ENCODE measurements at places on chromosomes 3 and 15. TPM values are rescaled to one million over a fixed set of nuclear protein-coding genes. Genes with fewer than 3 reads are reported as not detected.

DNA sequence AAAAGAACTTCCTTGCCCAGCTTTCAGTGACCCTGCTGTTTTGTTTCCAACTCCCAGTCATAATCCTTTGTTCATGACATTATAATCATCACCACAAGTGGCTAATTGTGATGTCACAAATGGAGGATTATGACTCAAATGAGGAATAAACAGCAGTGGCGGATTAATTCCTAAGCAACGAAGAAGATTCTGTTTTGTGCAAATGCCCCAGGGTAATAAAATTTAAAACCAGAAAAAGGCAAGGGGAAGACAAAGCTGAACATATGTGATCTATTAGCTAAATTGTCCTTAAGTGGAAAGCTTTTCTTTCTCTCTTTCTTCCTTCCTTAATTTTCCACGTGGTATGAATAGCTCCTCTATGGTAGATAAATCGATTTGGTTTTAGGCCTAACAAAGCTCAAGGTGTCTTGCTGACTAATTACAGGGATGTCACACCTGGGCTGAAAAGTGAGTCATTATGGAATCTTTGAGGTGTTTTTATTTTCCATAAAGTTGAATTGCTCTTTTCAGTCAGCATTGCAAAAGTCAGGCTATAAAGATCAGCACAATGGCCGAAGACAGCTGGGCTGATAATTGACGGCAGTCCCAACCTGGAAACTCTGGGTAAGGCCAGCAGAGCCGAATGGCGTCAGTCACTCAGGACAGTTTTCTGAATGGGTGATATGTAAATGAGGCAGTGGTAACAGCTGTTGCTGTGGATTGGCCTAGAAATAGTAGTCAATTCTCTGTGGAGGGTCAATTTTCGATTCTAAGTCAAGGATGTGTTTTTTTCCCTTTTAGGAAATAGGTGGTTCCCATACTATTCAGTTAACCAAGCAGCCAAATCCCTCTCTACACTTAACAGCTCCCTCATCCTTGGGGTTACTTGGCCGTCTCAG, 121.5 kb downstream of the PTPRG start:
- no peak for DNase-seq

DNA sequence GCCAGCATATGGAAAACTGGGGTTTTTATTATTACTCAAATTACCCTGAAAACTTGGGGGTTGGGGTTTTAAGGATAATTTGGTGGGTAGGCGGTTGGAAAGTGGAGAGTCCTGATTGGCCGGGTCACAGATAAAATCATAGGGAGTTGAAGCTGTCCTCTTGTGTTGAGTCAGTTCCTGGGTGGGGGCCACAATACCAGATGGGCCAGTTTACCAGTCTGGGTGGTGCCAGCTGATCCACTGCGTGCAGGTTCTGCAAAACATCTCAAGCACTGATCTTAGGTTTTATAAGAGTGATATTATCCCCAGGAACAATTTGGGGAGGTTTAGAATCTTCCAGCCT, 4.9 kb upstream of the ZNF662 start:
- no peak for DNase-seq

- no peak for DNase-seq
Observed at GRCh38 chr15:43211224-43211735, 9.5 kb downstream of the EPB42 start.

DNA sequence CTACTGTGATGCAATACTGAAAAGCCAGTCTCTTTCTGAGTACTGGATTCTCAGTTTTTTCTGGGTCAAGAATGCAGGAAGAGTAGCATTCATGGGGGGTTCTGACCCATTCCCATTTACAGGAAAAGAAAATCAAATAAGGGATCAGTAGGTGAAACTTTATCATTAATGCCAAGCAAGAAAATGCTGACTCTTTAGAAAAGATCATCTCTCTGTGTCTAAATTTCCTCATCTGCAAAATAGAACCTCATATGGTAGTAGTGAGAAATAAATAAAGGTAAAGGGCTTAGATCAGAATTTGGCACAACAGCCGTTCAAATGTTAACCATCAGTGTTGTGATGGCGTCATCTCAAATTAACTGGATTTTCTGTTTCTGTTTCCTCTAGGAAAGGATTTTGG, 807.6 kb upstream of the LMCD1 start:
- DNase-seq, result no peak

DNA sequence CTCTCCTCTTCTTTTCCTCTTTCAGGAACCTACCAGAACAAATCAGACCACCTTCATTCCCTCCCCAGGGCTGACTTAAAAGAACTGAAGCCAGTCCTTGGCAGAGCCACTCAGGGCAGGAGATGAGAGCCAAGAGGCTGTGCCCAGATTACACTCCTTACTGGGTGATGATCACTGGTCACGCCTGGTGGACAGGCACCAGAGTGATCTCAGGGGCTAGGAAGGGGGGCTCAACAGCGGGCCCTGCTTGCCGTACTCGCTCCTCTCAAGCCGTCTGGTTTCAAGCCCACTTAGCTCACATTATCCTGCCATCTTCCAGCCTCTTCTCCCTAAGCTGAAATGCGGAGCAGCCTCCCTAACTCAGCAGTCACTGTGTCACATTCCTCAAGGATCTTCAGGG, 1.7 kb upstream of the FAH start:
- no peak for DNase-seq

- DNase-seq, result no peak
Observed at GRCh38 chr3:56860939-56861338, 59.2 kb upstream of the ARHGEF3 start.

DNA sequence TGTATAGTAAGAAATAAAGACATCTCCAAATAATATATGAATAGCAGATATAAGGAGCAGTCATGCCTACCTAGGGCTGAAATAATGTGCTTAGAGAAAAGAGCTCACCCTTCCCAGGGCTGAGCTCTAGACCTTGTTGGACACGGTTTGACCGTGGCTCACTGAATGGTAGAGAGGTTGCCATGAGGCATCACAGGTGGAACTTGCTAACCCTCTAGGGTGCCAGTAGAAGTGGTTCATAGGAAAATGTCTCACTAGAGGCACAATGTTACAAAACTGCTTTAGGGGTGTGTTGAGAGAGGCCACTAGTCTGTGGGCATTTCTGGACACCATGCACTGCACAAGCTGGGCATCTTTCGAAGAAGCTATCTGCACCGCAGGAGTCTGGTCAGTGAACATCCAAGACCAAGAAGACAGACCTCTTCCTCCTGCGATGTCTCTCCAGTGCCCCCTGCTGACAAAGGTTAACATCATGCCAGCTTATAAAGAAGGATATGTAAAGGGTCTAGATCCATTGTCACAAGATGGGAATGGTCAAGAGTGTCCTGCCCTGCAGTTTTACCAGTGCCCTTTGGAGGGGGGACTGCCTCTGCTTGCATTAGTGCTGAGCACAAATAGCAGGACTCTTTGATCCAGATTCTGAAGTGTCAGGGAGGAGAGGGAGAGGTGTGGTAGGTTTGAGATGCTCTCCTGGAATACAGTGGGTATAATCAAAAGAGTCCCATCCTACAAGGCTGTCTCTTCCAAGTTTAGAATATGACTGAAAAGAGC, 266.8 kb downstream of the ZNF385D start:
- peak; percentile 55 for DNase-seq

DNA sequence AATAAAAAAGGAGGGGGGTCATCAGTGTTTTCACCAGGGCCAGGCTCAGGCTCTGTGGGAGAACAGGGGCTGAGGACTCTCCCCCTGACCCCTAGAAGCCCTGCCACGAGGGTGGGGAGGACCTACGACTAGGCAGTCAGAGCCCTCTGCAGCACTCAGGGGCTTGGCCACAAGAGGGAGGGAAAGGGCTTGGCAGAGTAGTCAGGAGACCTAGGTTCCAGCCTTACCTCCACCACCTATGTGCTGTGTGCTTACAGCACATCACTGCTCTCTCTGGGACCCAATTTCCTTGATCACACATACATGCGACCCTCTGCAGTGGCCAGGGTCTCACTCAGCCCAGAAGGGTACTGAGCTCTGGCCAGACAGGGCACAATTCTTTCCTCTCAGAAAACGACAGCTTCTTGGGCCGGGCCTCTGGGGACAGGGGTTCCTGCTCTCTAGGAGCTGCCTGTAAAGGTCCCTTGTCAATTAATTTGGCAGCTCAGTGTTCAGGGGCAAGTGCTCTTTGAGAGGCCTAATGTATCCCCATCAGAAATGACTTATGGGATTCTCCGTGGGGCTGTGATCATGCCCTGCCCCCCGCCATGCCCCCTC, 16.4 kb upstream of the SKIC8 start:
- no peak for DNase-seq

- DNase-seq, result no peak
Observed at GRCh38 chr3:81718311-81718710, 43.1 kb downstream of the GBE1 start.

DNA sequence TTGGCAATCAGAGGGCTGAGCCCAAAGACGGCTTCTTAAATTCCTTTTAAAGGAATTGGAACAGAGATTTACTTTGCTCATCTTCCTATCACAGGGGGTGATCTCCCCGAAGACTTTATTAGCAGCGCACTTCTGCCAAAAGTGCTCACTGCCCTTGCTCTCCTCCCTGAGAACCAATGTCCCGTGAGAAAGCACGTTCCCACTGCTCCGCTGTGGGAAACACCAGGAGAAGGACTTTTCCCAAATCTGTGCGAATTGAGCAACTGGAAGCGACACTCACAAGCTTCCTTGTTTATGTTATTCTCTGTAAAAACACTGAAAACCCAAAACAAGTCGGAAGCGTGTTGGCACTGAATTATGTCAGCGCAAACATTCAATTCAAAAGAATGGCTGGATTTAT, 670.8 kb upstream of the NR2F2 start:
- DNase-seq, result no peak

- DNase-seq, result no peak
Observed at GRCh38 chr3:142285083-142285517, 59.7 kb upstream of the GK5 start.

DNA sequence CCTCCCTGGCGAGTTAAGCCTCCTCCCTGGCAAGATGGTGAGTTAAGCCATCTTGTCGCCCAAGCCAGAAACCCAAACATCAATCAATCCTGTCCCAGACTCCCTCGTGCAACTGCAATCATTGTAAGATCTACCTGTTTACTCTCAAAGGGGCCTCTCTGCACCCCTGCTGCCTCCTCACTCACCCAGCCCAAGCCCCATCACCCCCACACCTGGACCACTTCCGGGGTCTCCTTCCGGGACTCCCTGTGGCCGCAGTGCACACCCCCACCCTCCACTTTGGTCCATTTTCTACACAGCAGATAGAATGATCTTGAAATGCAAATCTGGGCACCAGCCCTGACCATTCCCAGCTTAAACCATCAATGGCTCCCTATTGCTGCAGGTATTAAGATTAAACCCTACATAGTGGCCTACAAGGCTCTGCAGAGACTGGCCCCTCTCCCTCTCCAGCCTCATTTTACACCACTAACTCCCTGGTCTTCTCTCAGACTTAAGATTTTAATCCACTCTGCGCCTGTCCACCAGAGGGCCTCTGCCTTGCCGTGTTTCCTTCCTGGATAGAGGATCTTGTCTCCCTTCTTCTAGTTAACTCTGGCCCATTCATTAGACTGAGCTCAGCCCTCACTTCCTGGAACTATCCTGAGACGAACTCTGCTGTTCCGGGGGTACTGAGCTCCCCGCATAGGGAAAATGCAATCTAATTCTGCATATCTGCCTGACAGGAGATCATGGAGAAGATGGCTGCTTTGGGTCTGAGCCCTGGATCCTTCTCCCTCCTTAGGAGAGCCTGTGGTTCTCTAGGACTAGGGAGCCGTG, 41.9 kb upstream of the SLC6A1 start:
- DNase-seq, result peak; percentile 18

GRCh38 chr3:173945170-173945569, 547.6 kb downstream of the NLGN1 start:
- no peak for DNase-seq

DNA sequence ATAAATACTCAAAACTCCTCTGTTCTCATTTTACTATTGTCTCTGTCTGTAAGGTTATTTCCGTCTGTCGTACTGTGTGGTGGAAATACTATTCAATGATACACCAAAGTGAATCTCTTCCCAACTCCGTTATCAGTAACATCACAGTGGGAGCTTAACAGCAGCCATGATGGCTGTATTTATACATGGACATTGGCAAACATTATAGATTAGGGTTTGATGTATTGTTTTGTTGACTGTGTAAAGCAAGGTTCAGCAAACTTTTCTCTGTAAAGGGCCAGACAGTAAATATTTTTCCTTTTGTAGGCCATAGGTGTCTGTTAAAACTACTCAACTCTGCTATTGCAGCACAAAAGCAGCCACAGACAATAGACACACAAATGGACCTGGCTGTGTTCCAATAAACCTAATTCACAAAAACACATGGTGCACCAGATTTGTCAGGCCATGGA, 23.2 kb downstream of the LIPC start:
- no peak for DNase-seq

- DNase-seq, result no peak
Observed at GRCh38 chr3:61646851-61647525, 85.6 kb downstream of the PTPRG start.

DNA sequence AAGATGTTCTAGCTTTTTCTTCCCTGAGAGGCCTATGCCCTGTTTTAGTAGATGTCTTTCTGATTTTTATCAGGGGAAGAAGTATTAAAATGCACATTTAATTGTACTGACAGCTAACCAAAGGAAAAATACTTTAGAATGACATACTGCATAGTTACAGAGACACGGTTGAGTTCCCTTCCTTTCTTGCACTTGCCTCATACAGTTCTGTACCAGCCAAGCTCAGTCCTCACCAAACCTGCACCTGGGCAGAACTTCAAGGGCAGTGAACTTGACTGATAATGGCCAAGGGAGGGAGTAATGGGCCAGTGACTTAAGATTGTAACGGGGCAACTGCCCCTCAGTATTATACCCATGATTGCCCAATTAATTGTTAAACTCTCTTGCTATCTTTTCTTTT, 34.1 kb upstream of the RASGRP1 start:
- no peak for DNase-seq

DNA sequence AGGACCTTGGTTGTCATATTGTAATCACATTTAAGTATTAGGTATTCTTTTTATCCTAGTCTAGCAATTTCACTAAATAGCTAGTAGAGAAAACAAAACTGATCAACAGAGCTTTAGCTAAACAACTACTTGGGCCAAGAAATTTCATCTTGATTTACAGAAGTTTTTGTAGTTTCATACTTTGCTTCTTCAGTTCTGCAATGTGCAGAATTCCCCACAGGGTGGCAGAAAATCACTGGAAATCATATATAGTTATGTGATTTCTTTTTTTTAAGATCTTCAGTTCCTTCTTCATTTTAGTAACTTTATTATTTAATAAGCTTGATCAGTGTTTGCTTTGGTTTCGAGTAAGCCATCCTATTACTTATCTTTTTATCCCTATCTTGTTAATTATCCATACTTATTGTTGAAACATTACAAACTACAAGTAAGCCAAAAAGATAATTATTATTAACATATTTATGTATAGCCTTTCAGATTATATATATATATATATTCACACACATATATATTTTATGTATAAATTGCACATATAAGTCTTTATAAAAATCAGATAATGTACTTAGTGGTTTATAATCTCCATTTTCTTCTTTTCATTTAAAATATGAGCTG, 2.2 kb upstream of the BNIP2 start:
- DNase-seq, result peak; percentile 14

GRCh38 chr3:38543586-38543985, 47.4 kb downstream of the EXOG start:
- no peak for DNase-seq

- no peak for DNase-seq
Observed at GRCh38 chr3:179460260-179460659, 9.0 kb upstream of the GNB4 start.

CPLX3 gene
- total RNA-seq, result not detected

GXYLT2 gene
- 62.6 TPM for total RNA-seq

CFAP20DC gene
- 0.57 TPM for total RNA-seq

ROPN1 gene
- total RNA-seq, result not detected

C3orf49 gene
- not detected for total RNA-seq

ILDR1 gene
- total RNA-seq, result not detected

C3orf20 gene
- total RNA-seq, result not detected

Measured in astrocyte (in vitro differentiated cells and primary cell).